Muscle of leg (tissue), 16 donors: ENCODE measurements at places on chromosomes 16 and 17.
A peak's percentile ranks its signal among the peaks of the same experiment; 100 is the strongest.

- DNase-seq, result peak; percentile 70
Observed at GRCh38 chr16:75733305-75734211, 7.3 kb upstream of the CPHXL start.

- DNase-seq, result no peak
Observed at GRCh38 chr17:51147650-51148049, 5.7 kb upstream of the NME1 start.

- DNase-seq, result peak; percentile 23
Observed at GRCh38 chr17:63774969-63775265, 947 bp downstream of the DDX42 start.

DNA sequence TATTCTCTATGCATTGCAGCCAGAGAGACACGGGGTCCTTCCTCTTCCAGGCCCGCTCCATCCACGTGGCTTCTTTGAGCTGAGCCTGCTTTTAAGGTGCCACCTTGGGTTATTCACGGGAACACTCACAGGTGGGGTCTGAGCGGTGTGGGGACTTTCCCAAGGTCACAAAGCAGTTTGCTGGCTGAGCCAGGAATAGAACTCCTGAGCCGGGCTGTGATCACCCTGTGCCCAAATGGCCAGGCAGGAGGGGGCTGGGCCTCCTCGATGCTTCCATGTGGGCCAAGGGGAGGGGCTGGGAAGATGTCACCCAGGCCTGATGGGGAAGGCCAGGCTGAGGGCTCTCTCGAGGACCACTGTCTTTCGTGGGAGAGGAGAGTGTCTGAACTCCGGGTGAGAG is 13.0 kb upstream of the GSE1 start:
- DNase-seq, result no peak

DNA sequence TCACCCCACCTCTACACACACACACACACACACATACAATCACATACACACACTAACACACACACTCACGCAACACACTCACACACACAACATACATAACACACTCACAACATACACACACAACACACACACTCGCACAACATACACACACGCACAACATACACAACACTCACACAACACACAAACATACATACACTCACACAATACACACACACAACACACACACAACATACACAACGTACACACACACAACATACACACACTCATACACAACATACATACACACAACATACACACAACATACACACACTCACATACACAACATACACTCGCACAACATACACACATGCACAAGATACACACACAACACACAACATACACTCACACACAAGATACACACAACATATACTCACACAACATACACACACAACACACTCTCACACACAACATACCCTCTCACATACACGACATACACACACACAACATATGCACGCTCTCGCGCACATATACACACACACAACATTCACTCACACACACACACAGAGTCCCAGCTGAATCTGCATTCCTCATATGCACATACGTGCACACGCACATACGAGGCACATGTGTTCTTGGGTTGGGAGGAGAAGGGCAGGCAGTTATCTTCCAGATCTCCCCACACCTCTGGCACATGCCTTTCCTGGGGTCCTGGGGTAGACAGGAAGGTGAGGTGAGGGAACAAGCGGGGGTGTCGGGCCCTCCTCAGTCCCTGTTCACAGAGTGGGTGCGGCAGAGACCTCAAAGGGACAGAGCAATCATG is 1.1 kb downstream of the ASGR2 start:
- no peak for DNase-seq

GRCh38 chr16:75011634-75012307 is 12.9 kb downstream of the ZNRF1 start:
- peak; percentile 58 for DNase-seq

- no peak for DNase-seq
Observed at GRCh38 chr16:8900343-8900742, 18.2 kb downstream of the LITAFD start.

- DNase-seq, result no peak
Observed at GRCh38 chr17:35189291-35189690, 4.9 kb downstream of the SLC35G3 start.

GRCh38 chr16:58013201-58013956 is 12.2 kb downstream of the USB1 start:
- no peak for DNase-seq

DNA sequence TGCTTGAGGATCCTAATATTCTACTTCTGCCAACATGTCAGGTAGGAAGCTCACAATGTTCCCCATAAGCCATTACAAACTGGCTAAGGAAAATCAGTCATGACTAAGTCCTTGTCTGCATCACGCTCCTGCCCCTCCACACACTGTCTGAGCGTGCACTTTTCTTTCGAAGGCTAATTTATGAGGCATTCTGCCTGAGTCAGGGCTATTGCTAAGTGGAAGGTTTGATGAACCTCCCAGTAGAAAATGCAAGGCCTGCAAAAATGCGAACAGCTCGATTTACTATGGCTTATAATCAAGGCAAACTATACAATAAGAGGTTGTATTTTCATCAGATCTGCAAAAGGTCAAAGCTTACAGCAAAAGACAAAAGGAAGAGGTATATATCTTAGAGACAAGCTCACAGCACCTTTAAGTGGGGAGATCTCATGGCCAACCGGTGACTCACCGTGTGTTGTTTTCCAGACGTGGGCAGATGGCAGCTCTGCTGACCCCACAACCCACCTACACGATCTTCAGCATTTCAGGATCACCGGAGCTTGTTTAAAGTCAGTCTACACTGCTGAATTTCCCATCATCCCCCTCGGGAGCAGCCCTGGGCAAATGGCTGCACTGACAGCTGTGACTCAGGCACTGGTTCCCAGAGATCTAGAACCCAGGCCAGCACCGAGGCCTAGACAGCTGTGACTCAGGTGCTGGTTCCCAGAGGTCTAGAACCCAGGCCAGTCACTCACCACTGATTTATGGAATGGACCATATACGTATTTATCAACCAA is 26.1 kb downstream of the MEAK7 start:
- DNase-seq, result no peak

GRCh38 chr16:60741810-60742209 is 1294.4 kb downstream of the CDH8 start:
- DNase-seq, result no peak

GRCh38 chr17:81400996-81401722 is 5.9 kb downstream of the BAHCC1 start:
- DNase-seq, result peak; percentile 68

DNA sequence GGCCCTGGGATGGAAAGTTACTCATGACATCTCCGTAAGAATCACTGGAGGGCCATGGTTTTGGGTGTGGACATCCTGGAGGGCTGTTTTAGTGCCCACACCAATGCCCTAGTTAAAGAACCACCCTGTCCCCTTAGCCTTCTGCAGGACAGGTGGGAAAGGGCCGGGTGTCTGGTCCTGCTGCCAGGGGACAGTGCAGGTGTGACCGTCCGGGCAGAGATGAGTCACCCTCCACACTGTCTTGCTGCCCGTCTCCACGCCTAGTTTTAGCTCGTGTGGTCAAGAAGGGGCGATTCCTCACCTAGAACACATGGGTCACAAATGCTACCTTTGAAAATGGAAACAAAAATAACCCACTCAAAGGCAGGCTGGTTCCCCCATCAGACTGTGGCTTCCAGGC is 17.0 kb downstream of the CEP295NL start:
- DNase-seq, result no peak

DNA sequence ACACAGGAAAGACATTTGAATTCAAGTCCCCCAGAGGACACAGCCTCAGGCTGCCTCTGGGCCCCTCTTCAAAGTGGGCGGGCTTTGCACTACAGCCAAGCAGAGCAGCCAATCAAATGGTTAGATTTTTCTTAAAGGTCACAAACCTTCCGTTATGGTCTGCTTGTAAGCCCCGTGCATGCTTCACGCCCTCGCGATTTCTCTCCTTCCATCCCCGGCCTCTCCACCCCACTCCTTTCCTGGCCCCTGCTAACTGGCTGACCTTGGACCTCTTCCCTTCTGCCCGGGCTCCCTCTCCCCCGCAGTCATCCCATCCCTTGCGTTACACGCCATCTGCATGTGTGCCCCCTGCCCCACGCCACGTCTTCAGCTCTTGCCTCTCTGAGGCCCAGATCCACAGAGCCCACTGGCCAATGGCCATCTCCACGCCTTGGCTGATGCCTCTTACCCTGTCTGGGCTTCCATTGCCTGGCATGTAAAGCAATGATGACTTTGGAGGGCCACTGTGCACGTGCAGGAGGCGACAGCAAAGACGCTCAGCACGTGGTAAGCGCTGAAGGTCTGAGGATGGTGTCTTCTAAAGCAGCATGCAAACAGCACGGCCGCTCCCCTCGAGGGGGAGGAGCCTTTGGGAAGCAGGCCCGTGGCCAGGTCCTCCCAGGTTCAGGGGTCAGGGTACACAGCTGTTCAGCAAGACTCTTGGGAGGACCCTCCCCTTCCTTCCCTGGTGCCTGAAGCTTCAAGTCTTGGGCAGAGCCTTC is 86.8 kb downstream of the ZDHHC7 start:
- peak; percentile 89 for DNase-seq

- no peak for DNase-seq
Observed at GRCh38 chr16:89106533-89107202, 13.0 kb downstream of the ACSF3 start.

DNA sequence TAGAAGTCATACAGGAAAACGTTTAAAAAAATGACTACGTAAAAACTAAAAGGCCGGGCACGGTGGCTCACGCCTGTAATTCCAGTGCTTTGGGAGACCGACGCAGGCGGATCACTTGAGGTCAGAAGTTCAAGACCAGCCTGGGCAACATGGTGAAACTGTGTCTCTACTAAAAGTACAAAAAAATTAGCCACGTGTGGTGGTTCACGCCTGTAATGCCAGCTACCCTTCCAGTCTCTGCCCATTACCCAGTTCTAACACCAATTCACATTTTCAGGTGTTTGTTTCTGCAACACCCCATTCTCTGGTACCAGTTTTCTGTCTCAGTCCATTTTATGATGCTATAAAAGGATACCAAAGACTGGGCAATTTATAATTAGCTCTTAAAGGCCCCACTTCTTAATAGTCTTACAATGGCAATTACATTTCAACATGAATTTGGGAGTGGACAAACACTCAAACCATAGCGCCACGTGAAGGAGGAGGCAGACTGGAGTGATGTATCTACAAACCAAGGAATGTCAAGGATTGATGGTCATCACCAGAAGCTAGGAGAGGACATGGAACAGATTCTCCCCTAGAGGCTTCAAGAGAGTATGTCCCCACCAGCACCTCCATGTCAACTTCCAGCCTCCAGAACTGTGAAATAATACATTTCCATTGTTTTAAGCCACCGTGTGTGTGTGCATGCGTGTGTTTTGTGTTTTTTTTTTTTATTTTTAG is 791 bp upstream of the C17orf75 start:
- DNase-seq, result no peak

GRCh38 chr17:1996800-1997288 is 28.3 kb downstream of the RTN4RL1 start:
- no peak for DNase-seq
